Activated naive CD8-positive, alpha-beta T cell treated with anti-CD3 and anti-CD28 coated beads, Interleukin-2, amount 50 U/mL, for 16 hours (primary cell): ENCODE measurements at places on chromosomes 11 and 22.

DNA sequence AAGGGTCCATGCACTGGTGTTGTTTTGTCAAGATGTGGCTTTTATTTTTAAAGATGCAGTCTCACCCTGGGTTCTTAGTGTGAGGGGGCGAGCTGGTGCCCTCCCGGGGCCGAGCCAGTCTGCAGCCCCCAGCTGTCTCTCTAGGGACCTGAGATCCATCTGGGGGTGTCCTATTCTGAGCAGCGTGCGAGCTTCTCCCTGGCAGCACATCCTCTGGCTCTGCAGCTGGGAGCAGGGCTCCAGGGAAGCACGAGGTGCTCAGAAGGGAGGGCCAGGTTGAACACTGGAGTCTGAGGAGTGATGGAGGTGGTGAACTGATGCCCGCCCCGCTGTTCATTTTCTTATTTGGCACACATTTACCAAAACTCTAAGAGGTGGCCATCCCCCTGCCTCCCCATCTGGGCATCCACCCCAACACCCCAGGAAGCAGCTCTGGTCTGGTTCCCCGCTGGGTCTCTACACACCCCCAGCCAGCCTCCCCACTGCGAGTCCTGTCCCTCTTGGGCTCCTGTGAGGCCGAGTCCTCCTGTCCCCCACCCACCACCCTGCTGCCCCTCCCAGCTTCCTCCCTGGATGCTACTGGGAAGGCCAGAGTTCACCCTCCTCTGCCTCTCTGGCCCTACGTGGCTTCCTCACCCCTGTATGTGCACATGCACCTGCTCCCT is 956.4 kb downstream of the BRD1 start:
- no peak for DNase-seq

GRCh38 chr11:44434191-44434590 is 124.3 kb upstream of the ALX4 start:
- no peak for DNase-seq

DNA sequence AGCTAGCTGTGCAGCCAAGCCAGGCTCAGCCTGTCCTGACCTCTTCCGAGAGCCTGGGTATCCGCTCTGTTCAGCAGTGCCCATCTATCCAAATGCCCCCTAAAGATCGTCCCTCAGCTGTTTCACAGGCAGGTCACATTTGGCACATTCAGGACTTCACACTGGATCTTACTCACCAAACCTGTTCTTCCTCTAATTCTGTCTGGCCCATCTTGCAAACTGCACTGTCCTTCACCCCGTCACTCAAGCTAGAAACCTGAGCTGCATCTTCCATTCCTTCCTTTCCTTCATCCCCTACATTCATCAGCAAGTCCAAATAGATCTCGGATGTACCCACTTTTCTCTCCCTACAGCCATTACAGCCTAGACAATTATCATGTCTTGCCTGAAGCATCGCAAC is 60.7 kb upstream of the CSNK2A3 start:
- no peak for DNase-seq

DNA sequence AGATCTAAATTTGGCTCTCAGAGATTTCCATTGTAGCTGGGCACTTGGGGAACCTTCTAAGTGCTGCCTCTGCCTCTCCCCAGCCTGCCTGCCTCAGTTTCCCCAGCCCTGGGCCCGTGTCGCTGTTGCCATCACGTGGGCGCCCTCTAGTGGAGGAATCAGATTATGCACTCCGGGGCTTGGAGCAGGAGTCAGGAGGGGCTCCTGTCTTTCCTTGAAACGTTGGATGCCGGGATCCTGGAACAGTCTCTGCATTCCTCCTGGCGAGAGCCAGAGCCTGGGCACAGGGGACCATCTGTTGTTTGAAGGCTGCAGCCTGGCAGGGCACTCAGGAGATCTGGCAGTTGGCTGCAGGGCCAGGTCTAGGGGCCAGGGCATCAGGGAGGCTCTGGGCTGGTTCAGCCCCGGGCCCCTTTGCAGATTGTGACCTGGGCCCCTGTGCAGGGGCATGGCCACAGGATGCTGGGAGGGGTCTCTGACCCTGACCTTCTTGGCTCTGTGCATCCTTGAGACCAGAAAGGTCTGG is 71.6 kb downstream of the LRP5 start:
- peak; percentile 34 for DNase-seq

DNA sequence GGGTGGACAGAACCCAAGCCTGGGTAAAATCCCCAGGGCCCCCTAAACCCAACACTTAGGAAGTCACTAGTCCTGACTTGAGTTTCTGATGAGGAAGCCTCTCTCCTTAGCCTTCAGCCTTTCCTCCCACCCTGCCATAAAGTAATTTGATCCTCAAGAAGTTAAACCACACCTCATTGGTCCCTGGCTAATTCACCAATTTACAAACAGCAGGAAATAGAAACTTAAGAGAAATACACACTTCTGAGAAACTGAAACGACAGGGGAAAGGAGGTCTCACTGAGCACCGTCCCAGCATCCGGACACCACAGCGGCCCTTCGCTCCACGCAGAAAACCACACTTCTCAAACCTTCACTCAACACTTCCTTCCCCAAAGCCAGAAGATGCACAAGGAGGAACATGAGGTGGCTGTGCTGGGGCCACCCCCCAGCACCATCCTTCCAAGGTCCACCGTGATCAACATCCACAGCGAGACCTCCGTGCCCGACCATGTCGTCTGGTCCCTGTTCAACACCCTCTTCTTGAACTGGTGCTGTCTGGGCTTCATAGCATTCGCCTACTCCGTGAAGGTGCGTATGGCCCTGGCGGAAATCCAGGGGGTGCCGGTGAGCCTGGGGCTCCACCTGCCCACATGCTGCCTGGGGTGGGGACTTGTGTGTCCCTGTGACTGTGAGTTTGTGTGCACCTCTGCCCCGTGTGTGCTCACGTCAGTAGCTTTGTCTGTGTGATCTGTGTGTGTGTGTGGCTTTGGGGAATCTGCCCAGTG is at the start of gene IFITM1:
TSS of gene IFITM1 (plus strand) at position 254 of the 767 bp plus-strand sequence. CDS start at position 385, 131 bp downstream.
- no peak for DNase-seq

DNA sequence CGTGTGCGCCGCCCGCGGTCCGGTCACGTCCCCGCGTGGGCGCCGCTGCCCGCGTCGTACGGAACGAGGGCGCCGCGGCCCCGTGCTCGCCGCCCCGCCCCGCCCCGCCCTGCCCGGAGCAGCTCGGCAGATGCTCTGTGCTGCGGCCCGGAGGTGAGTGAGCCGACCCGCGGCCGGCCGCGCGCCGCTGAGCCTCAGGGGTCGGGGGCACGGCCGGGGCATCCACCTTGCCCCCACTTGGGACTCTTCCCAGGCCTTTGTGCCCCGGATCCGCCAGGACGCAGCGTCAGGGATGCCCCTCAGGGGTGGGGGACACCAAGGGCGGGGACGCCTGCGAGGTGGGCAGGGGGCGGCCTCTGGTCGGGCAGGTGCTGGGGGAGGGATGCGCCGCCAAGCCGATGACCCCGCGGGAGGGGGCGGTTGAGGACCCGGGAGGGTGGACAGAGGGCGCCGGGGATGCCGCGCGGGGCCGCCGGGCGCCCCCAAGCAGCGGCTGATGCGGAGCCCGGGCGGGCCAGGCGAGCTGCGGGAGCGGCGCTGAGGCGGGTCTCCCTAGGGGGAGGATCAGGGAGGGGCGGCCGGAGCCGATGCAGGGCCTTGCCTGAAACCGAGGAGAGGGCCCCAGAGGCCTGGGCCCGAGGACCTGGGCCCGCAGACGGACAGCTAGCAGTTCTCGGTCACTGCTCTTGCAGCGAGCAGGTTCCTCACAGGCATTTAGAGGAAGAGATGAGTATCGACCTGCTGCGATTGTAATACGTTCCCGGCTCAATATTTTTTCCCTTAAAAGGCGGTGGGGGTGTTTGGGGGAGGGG is at the start of gene GNAZ:
TSS of gene GNAZ (plus strand) at position 102 of the 812 bp plus-strand sequence. CDS start 25,177 bp downstream, outside the sequence.
- no peak for DNase-seq

- DNase-seq, result no peak
Measured at GRCh38 chr22:45223304-45224117, 17.2 kb downstream of the KIAA0930 start.

DNA sequence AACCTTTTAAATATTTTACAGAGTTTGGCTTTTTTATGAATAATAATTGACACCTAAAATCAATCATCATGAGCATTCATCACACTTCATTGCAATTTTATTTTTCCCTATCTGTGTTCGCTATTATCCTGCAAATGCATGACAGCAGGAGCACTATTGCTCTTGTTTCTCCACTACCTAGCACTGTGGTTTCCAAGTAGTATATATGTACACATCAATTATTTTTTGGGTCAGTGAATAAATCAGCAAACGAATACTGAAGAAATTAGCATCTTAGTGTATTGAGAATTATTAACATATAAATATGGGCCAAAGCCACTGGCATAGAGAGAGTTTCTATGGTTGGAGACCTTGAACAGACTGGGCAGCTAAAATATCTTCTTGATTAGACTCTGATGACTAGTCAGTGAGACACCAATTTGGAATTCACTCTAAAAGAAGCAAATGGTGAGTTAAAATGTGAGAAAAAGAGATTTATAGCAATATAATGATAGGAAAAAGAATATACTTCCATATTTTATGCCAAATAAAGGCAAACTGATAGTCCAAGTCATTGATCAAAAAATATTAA is 731.1 kb upstream of the LUZP2 start:
- DNase-seq, result no peak

DNA sequence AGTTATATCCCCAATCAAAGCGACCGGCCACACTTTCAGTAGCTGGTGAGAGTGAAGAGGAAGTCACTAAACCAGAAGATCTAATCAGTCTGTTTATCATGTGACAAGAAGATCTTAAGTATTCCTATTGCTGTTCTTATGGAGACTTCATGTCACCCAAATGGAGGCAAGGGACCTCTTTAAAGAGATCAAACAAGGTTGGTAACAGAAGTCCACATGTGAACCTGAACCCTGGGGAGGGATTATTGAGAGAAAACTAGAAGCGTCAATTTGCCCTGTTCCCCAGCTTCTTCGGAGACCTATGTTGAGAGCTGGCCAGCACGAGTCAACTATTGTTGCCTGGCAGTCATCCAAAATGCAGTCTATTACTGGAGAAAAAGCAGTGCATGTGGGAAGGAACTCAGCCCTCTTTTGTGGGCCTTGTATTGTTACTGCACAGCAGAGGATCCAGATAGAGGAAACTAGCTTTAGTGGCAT is 76.9 kb upstream of the CTSC start:
- no peak for DNase-seq

GRCh38 chr11:12862696-12863469 is 146.2 kb upstream of the RASSF10 start:
- DNase-seq, result no peak

- no peak for DNase-seq
Measured at GRCh38 chr22:44242946-44243724, 62.4 kb downstream of the PARVG start.

DNA sequence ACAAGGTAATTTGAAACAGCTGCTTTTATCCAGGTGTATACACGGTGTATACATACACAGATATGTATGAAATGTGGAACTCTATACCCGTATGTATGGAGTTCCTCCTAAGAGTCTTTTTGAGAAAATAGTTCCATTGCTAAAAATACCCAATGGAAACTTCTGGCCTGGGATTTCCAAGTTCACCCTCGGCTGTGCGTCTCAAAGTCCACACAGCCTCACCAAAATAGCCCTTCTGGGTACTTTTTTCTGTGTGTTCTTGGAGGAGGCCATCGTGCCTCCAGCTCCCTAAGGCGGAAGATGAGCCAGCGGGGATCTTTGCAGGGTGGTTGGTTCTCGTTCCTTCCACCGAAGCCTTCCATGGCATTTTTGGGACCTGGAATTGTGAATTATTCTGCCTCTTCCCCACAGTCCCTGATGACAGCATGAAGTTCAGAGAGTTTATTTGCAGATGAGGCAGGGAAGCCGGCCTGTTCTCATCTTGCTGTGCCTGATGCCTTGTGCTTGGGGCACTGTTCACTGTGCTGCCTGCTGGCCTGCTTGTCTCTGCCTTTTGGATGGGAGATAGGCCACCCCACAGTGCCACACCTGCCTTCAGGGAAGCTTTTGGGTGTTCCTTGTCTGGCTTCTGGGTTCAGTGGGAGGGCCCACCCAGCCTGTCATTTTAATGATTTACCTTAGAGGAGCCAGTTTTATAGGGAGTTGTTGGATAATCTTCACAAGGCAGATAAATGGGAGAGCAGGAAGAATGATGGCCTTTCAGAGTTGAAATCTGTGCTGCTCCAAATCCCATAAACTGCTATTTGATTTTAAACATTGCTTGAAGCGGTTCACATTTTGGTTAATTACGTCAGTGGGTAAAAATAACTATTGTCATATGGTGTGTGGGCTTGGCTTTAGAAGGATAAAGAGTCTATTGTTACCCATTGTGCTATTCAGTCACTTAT is 112.7 kb upstream of the OR4B1 start:
- DNase-seq, result no peak

GRCh38 chr11:69402251-69402887 is 79.1 kb upstream of the LINC01488 start:
- DNase-seq, result no peak

- no peak for DNase-seq
Measured at GRCh38 chr22:18136563-18137320, 13.2 kb upstream of the USP18 start.

- DNase-seq, result no peak
Measured at GRCh38 chr22:38911434-38911833, 39.4 kb upstream of the CBX6 start.

DNA sequence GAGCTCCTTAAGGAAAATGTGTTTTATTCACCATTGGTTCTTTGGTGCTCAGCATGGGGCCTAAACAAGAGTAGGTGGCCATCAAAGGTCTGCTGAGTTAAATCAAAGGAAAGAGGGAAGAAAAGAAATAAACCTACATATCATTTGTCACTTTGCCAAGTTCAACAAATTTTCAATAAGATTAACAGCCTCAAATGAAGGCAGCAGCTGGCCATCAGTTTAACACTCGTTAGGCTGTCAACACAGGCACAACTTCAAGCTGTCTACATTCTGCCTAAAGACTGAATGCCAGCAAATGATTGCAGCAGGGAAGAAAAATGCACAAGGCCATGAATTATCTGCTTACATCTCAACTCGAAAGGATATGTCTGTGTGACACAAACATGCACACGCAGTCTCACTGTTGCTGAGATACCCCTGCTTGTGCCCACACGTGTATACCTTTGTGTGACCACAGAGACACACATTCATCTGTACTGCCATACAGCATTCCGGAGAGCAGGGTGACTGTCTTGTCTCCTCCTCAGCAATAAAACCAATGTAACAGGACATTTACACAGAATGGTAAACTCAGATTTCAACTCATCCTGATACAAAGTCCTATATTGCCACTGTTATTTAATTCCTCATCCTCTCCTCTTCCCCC is 40.1 kb downstream of the TRIM66 start:
- no peak for DNase-seq

DNA sequence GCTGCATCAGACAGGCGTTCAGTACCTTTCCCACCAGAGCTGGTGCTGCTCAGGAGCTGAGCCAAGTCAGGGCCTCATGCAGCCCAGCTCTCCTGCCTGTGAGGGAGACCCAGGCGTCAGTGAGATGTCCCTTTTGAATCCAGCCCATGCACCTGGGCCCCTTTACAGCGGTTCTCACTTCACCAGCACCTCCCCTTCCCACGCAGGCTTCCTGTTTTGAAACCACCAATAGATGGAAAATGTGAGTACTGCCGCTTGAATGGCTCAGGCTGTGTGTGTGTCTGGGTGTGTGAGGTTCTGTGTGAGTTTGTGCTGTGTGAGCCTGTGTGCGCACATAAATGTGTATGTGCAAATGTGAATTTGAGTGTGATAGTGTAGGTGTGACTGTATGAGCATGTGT is 88.4 kb downstream of the UBASH3B start:
- peak; percentile 75 for DNase-seq

GRCh38 chr11:66951927-66952337 is 6.3 kb downstream of the PC start:
- no peak for DNase-seq

GRCh38 chr22:35064664-35065063 is 1.3 kb upstream of the ISX start:
- no peak for DNase-seq
